ENCODE measurements at places on chromosomes 3 and 15. TPM values are rescaled to one million over a fixed set of nuclear protein-coding genes. Genes with fewer than 3 reads are reported as not detected.

The NR2E3 gene
- not detected for total RNA-seq

The SETD2 gene
- 32.4 TPM for total RNA-seq

The CD86 gene
- total RNA-seq = 0.95 TPM

The GCNT3 gene
- total RNA-seq = not detected

Measured in CD8-positive, alpha-beta memory T cell (primary cell).